ENCODE measurements at places on chromosomes 6 and 20.

DNA sequence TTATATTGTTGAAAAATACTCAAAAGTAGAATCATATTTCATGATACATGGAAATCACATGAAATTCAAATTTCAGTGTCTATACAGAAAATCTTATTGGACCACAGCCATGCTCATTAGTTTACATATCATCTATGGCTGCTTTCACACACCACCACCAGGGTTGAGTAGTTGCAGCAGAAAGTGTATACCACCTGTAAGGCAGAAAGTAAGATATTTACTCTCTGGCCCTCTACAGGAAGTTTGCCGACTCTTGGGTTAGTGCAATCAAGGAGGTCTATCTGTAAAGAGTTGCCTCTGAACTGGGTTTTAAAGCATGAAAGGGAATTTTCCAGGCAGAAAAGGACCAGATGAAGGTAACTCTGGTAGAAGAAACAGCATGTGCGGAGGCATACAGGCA lies 432.3 kb downstream of the DHX35 start:
- no peak for DNase-seq

GRCh38 chr6:133236932-133237331 lies 4.2 kb upstream of the EYA4 start:
- no peak for DNase-seq

- no peak for DNase-seq
Measured at GRCh38 chr6:91080871-91081270, 494.0 kb upstream of the MAP3K7 start.

- DNase-seq = no peak
Measured at GRCh38 chr20:1824834-1825233, 70.4 kb upstream of the SIRPA start.

DNA sequence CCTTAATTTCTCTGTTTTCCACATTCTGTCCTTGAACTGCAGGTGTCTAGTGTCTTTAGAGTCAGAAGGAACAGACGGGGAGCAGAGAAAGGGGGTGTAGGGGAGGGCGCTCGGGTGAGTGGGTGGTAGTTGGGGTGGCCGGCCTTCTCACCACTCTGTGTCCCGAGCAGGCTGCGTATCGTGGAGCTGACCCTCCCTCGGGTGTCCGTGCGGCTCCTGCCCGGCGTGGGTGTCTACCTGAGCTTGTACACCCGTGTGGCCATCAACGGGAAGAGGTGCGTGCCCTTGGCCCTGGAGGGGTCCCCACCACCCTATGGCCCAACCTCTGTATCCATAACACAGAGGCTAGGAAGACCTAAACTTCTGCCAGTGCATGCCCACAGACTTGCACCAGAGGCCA lies 5.3 kb downstream of the BPIFB4 start:
- DNase-seq = no peak

DNA sequence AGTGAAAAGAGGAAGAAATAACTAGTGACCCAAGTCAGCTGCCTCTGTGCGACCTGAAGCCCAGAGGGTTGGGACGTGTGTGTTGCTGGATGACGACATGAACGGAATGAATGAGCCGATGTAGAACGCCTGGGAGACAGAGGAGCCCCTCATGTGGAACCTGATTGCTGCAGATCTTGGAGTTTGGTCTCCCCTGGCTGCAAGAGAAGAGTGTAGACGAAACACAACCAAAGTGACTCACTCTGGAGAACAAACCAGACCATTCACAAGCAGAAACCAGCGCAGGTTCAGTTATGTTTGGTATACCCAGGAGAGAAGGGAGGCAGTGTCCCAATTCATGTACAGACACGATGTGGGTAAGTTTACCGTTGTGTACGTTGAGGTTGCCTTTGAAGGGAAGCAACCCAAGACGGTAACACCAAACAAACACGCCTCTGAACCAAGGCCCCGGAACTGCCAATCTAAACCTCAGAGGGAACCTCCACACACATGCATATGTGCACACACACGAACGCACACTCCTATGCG lies 265.9 kb downstream of the BMP7 start:
- no peak for DNase-seq

DNA sequence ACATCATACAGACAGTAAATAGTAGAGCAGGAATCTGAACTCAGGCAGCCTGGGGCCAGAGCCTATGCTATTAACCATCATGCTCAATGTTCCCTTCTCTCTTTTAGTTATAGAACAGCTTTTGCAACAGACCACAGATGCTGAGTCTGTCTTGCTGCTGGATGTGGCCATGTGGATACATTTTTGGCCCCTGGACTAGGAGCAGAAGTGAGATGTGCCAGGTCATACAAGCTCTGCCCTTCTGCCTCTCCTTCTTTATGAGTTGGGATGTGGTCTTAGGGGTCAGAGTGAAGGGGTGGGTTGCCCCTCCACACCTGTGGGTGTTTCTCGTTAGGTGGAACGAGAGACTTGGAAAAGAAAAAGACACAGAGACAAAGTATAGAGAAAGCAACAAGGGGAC lies 14.6 kb upstream of the AARS2 start:
- DNase-seq = no peak

GRCh38 chr6:135088281-135088680 lies 33.7 kb upstream of the HBS1L start:
- DNase-seq = no peak

DNA sequence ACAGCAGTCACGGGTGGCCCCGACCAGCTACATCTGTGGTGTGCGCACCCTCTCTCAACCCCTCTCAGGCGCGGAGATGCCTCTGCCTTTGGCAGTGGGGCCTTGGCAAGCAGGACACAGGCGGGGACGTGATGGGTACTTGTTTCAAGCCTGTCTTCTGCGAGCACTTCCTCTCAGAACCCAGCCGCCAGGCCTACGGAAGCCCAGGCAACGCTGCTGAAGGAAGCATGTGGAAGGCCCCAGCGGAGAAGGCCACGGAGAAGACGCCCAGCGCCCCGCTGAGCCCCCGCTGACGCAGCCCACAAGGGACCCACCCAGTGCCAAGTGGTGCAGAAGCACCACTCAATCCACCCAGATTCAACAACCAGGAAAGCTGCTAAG lies 13.0 kb downstream of the SERPINB6 start:
- DNase-seq = no peak

- DNase-seq = no peak
Measured at GRCh38 chr6:168601546-168601945, 160.6 kb downstream of the SMOC2 start.

- no peak for DNase-seq
Measured at GRCh38 chr20:43842126-43843020, 72.3 kb upstream of the TOX2 start.

DNA sequence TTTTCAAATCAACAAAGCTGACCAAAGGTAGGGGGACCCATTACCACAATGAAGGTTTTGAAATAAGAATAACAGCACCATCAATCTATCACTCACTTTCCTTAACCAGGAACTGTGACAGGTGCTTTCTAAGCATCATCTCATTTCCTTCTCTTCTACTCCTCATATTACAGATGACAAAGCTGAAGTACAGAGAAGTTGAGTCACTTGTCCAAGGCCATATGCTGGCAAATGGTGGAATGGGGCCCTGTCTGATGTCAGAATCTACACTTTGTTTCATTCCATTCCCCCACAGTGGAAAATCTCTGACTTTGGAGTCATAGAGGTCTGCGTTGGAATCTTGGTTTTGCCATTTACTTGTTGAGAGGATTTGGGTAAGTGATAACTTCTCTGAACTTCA lies 222.5 kb upstream of the LRFN2 start:
- no peak for DNase-seq

DNA sequence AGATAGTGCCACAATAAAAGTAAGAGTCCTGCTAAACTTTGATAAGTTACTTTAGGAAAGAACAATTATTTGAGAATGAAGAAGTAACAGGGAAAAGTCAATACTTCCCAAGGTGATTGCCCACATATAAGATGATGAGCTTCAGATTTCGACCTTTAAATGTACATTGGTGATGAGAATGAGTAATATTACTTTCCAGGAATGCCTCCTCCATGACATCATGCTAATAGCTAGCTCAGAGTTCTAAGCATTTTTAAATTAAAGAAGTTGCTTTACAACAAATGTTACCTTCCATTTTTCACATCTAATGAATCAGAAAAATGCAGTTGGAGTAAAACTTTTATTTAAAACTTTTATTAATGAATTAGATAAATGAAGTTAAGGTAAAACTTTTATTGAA lies 22.5 kb upstream of the OPN5 start:
- DNase-seq = no peak

- DNase-seq = no peak
Measured at GRCh38 chr6:136720045-136720770, 72.1 kb downstream of the MAP3K5 start.

DNA sequence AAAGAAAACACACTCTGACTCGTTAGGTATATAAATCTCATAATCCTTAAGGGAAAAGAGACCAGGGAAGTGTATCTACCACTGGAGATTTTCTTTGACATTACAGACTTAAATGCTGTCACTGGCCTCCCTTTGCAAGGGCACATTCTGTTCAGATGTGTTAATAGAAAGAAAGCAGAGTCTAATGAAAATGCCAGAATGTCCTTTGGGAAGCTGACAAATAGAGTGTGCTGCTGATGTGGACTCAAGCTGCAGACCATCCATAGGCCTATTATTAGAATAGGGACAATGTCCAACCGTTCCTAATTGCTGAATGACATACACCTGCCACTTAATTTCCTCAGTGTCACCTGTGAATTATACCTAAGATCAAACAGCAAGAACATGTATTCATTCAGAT lies 41.2 kb downstream of the SLC35D3 start:
- DNase-seq = no peak

GRCh38 chr6:20436719-20437118 lies 35.0 kb downstream of the E2F3 start:
- DNase-seq = no peak

DNA sequence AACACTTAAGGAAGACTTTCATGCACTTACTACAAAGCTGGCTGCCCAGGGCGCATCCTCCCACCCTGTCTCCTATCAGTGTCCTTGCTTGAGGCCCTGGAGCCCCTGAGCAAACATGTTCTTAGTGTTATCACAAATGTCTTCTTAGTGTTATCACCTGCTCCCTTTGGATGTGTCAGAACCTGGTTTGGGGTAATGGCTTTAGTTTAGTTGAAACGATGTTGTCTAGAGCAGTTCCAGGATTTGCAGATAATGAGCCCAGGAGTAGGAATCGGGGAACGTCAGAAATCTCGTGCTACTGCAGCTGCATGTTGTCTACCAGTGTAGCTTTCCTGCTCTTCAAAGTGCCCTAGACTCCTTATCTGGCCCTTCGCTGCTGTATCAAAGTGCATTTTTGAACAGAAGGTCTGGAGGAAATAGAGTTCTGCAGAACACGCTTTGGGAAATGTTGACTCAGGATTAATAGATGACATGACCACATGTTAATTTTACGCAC lies 69.6 kb downstream of the PHACTR2 start:
- DNase-seq = no peak

- no peak for DNase-seq
Measured at GRCh38 chr20:1858871-1859270, 36.3 kb upstream of the SIRPA start.

DNA sequence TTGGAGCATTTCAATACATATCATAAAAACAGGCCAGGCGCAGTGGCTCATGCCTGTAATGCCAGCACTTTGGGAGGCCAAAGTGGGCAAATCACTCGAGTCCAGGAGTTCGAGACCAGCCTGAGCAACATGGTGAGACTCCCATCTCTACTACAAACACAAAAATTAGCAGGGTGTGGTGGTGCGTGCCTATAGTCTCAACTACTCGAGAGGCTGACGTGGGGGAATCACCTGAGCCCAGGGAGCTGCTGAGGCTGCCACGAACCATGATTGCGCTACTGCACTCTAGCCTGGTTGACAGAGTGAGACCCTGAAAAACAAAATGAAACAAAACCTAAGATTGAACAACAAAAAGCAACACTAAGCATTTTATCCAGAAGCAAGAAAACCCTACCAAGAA lies 47.2 kb downstream of the BACH2 start:
- no peak for DNase-seq

DNA sequence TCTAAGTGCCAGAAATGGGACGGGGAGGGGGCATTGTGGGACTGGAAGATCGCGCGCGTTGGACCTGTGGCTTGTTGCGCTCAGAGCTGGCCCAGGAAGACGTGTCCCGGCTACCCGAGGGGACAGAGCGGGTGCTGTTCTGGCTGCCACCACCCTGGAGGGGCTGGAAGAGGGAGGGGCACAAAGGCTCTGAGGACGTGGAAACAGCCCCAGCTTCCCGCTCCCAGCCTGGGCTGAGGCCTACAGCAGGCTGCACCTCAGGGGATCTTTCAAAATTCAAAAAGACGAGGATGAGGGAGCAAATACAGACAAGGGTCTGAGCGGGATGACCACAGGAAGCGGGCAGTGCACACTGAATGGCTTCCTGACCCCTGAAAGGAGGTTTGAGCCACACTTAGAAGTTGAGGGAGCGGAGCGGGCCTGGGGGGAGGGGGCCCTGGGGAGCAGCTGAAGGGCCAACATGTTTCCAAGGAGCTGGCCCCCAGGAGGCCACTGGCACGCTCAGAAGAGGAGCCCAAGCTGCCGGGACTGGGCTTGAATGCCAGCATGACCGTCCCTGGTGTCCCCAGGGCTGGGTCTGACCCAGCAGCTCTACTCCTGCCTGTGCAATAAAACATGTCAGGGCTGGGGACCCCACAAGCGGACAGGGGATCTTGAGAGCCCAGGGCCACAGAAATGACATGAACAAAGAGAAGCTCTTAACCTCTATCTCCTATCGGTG lies 1.3 kb downstream of the OXT start:
- DNase-seq = no peak

DNA sequence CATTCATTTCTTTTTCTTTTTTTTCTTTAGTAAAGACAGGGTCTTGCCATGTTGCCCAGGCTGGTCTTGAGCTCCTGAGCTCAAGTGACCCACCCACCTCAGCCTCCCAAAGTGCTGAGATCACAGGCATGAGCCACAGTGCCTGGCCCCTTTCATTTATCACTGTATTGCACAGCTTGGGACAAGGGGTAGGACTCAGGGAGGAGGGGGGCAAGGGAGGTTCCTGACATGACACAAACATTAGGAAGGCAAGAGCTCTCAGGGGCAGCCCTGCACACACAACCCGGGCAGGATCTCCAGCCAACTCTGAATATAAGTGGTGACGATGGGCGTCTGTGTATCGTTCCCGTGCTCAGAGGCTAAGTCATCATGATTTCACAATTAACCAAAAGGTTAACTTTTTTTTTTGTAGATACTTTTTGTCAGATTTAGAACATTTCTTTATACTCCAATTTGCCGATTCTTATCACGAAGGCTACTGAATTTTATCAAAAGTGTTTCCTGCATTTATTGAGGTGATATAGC lies 19.9 kb downstream of the SLC2A4RG start:
- no peak for DNase-seq
